ENCODE measurements at places on chromosomes 12 and 14.
A peak's percentile ranks its signal among the peaks of the same experiment; 100 is the strongest.

- DNase-seq: no peak
Observed at GRCh38 chr12:50081096-50081808, 3.9 kb upstream of the SMARCD1 start.

- no peak for DNase-seq
Observed at GRCh38 chr14:76090616-76091391, 60.9 kb upstream of the GPATCH2L start.

- peak; percentile 51 for DNase-seq
Observed at GRCh38 chr12:103840462-103840875, 565 bp downstream of the NT5DC3 start.

GRCh38 chr12:62578726-62579125, 112.1 kb downstream of the MON2 start:
- DNase-seq: no peak

DNA sequence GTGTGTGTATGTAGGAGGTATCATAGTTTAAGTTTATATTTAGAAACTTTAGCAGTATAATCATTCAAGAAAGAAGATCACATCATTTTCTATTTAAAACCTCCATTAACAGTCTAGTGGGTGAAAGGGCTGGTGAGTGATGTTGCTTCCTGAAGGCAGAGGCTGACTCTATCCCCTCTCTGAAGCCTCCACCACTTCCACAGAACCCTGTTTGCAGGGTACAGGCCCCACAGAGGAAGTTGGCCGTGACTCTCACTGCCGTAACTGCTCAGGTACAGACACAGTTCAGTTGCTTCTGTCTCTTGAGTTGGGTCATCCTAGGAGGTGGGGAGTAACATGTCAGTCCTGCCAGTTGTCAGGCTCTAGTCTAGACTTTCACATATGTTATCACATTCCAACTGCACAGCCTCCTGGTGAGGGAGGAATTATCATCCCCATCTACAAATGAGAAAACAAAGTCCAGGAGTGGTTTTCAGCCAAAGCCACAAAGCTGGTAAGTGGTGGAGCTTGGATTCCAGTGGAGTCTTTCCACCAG, 31.5 kb downstream of the CFL2 start:
- DNase-seq: no peak

GRCh38 chr12:116934908-116935705, 24.4 kb downstream of the FBXW8 start:
- DNase-seq: no peak

GRCh38 chr12:130711756-130712155, 4.3 kb downstream of the RIMBP2 start:
- DNase-seq: no peak

DNA sequence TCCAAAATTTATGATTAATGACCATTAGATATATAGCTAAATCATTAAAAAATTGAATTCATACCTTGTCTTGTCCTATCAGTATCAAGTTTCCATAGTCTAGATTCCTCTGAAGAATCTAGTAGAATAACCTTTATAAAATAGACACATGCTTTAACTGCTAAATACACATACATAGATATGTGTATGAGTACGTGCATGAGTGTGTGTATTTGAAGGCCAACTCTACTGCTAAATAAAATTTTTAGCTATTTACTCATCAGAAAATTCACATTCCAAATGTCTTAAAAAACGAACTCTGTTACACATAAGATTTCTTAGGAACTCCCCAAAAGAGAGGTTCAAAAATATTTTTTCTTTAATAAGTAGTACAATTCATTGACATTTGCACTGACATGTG, 233.0 kb downstream of the SSPN start:
- DNase-seq: no peak

- peak; percentile 24 for DNase-seq
Observed at GRCh38 chr12:104653730-104654664, 197.2 kb downstream of the CHST11 start.

- DNase-seq: no peak
Observed at GRCh38 chr14:68544081-68544892, 248.6 kb downstream of the ZFP36L1 start.

GRCh38 chr14:68014771-68015170, 195.2 kb downstream of the RAD51B start:
- no peak for DNase-seq

GRCh38 chr12:72748971-72749370, 476.8 kb downstream of the TRHDE start:
- DNase-seq: no peak

GRCh38 chr14:37202812-37203211, 5.1 kb downstream of the MIPOL1 start:
- DNase-seq: no peak

GRCh38 chr14:94961386-94962165, 191.7 kb upstream of the GSC start:
- DNase-seq: no peak

DNA sequence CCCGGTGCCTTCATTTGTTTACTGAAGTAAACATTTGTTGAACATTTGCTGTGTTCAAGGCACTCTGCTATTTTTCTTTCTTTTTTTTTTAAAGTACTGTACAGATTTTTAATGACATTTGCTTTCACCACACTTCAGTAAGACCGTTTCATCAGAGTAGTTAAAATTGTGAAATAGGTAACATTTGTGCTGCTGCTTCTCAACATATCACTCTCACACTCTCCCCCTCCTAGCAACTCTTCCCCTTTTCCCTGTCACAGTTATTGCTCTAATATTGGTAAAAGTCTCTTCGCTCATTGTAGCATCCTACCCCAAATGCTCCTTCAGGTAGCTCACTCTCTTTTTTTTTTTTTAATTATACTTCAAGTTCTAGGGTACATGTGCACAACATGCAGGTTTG, 49.6 kb downstream of the SRGAP1 start:
- no peak for DNase-seq

DNA sequence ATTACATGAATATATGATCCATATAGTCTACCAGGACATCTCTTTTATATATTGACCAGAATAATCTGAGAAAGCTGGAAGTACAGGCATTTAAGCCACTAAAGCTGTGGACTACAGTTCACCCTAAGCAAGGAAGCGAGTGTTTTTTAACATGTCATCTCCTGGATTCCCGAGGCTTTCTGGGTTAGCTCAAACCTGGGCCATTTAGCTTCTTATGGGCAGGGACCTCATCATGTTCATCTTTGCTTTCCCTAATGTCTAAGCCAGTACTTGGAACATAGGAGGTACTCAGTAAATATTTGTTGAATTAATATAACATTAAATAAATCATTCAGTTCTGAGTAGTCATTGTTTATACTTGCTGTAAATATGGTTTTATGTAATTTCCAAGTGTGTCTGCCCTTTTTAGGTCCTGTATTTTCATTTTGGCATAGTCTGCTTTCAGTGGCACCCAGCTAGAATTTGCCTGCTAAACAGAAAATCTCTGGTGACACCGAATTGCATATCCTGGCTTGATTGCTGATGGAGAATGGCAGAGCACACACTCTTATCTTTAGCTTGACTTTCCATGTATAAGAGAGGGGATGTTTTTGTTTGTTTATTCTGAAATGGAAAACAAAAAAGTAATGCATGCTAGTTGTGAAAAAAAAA, 344.5 kb downstream of the ZFP36L1 start:
- no peak for DNase-seq

- no peak for DNase-seq
Observed at GRCh38 chr14:67311868-67312267, 47.7 kb downstream of the ATP6V1D start.

GRCh38 chr14:38000340-38000739, 207.4 kb upstream of the SSTR1 start:
- DNase-seq: no peak

GRCh38 chr14:66152302-66152701, 333.9 kb upstream of the CCDC196 start:
- DNase-seq: no peak

DNA sequence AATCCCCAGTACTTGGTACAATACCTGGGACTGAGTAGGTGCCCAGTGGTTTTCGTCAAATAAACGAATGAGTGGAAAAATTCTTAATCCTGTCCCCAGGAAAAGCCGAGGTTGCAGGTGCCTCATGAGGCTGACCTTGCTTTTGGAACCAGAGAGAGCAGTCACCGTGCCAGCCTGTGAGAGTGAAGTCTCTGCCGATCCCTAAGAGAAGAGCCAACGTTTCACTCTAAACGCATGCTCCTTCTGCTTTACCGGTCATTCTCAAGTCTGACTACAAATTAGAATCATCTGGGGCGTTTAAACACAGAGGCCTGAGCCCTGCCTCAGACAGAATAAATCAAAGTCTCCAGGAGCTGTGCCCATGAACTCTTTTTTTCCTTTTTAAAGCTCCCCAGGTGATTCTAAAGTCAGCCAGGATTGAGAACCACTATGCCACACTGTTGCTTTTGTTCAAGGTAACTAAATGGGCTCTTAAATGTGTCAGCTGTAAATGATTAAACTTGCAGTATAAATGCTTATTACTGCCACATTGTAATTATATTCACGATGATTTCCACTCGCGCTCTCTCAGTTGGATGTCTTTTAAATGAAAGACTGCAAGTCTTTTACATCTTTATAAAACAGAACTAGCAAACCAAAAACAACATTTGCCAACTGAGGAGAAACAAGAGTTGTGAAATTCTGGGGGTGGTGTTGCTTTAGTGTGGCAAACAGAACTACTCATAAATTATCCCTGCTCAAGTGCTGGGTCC, 26.9 kb downstream of the TCP11L2 start:
- no peak for DNase-seq

DNA sequence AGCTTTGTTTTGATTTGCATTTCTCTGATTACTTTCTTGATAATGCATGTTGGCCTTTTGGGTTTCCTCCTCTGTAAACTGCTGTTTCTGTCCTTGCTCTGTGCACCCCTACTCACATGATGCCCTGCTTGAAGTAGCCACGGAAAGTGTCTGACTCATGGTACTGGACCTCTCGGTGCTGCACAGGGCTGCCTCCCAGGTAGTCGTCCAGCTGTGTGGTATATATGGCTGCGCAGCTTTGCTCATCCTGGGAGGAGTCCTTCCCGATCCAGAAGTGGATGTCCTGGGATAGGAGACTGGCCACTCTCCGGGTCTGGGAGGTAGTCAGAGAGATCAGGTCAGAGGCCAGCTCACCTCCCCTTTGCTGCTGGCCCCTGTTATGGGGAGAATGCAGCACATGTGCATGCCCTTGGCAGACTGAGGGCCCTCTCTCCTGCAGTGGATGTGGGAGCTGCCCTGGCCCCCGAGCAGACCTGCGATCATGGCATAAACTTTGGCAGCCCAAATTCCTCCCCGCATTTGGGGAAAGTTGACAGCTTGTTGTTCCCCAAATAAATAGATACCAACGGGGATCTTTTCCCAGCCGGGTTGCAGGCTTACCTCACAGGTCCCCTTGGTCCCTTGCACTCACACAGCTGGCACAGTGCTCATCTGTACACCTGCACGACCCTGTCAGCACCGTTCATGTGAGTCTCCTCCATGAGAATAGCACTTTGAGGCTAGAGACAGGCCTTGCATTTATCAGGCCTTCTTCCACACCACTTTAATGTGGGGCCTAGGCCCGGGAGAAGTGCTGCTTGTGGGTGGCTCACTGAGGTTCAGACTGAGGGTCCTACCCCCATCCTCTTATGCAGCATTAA, 5.2 kb downstream of the AVIL start:
- DNase-seq: no peak
